ENCODE measurements at places on chromosomes 13 and 19. TPM values are rescaled to one million over a fixed set of nuclear protein-coding genes. Genes with fewer than 3 reads are reported as not detected.

GRCh38 chr13:25192489-25192888 is 20.4 kb upstream of the AMER2 start:
- no peak for DNase-seq
- H3K4me3 ChIP-seq, result no peak overlapping the region
- H3K27ac ChIP-seq, result no peak overlapping the region
- no peaks in the 10 kb centered on the region for H3K4me1 ChIP-seq
- H3K36me3 ChIP-seq, result no peaks in the 10 kb centered on the region

SLC10A2 gene
- total RNA-seq, result not detected

GRCh38 chr19:37999309-38000213 is 92.6 kb downstream of the SIPA1L3 start:
- H3K4me3 ChIP-seq, result no peak overlapping the region
- no peak for DNase-seq
- peaks cover 12% of the 10 kb centered on the region for H3K4me1 ChIP-seq
- H3K27ac ChIP-seq, result no peak overlapping the region
- H3K36me3 ChIP-seq, result no peaks in the 10 kb centered on the region
- no peaks in the 10 kb centered on the region for H3K27me3 ChIP-seq

GRCh38 chr19:46270521-46271256 is 26.2 kb upstream of the HIF3A start:
- H3K36me3 ChIP-seq, result no peaks in the 10 kb centered on the region
- H3K4me1 ChIP-seq, result no peaks in the 10 kb centered on the region
- no peak for DNase-seq
- H3K4me3 ChIP-seq, result no peak overlapping the region

- no peaks in the 10 kb centered on the region for H3K27me3 ChIP-seq
- H3K4me1 ChIP-seq, result no peaks in the 10 kb centered on the region
- peaks cover 9% of the 10 kb centered on the region for H3K36me3 ChIP-seq
Observed at GRCh38 chr13:45142440-45143345, 22.4 kb downstream of the GTF2F2 start.

- H3K27me3 ChIP-seq, result no peaks in the 10 kb centered on the region
- no peaks in the 10 kb centered on the region for H3K4me1 ChIP-seq
- H3K36me3 ChIP-seq, result peaks cover 99% of the 10 kb centered on the region
- H3K4me3 ChIP-seq, result no peak overlapping the region
- DNase-seq, result no peak
Observed at GRCh38 chr19:7981661-7982060, 23.8 kb downstream of the ELAVL1 start.

SLC25A41 gene
- total RNA-seq, result not detected

ACER1 gene
- total RNA-seq, result 0.99 TPM

GRCh38 chr19:34172661-34173192 is 423 bp downstream of the LSM14A start:
- peak overlapping the region; percentile 94 for H3K4me3 ChIP-seq
- no peaks in the 10 kb centered on the region for H3K27me3 ChIP-seq
- no peaks in the 10 kb centered on the region for H3K36me3 ChIP-seq
- H3K4me1 ChIP-seq, result peaks cover 32% of the 10 kb centered on the region

DNA sequence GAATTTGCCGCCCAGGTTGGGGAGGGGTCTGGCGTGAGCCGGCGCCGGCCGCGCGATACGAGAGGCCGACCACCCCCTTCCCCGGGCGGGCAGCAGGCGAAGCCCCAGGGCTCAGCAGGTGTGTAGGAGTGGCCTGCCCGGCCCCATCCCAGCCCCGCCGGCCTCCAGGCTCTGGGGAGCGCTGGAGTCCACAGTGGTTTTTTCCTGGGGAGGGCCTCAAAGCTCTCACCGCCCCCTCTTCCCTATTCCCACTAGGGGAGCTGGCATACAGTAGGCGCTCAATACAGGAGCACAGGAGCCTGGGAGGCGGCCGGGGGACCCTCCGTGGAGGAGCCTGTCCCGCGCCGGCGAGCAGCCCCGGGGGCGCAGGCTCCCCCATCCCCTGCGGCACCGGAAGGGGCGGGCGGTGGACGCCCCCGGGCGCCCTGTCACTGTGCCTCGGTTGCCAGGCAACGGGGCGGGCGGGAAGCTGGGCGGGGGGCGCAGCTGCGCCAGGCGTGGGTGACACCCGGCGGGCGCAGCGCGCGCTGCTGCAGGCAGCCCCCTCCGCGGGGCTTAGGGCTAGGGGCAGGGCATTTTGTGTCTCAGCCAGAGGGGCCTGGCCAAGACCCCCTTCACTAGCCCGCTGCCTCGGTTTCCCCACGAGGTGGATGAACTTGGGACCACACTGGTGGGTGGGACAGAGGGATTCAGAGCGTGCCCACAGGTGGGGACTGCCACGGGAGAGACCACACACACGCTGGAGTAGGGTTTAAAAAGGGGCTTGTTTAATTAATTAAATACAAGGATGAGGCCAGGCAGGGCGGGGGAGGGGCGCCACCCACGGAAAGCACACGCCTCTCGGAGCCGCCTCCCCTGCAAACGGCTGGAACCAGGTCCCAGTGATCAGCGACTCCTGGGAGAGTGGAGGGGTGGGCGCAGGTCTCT is 3.6 kb upstream of the REXO1 start:
- DNase-seq, result peak; percentile 76
- no peaks in the 10 kb centered on the region for H3K27me3 ChIP-seq
- peaks cover 7% of the 10 kb centered on the region for H3K36me3 ChIP-seq
- peak overlapping the region; percentile 93 for H3K27ac ChIP-seq

GRCh38 chr19:10523135-10523636 is 5.9 kb upstream of the S1PR5 start:
- H3K27me3 ChIP-seq, result no peaks in the 10 kb centered on the region
- no peaks in the 10 kb centered on the region for H3K36me3 ChIP-seq
- H3K4me3 ChIP-seq, result no peak overlapping the region
- no peak for DNase-seq

ANGPTL8 gene
- not detected for total RNA-seq

ZNF728 gene
- total RNA-seq, result not detected

- no peak overlapping the region for H3K4me3 ChIP-seq
- H3K27ac ChIP-seq, result no peak overlapping the region
- no peaks in the 10 kb centered on the region for H3K27me3 ChIP-seq
- no peaks in the 10 kb centered on the region for H3K36me3 ChIP-seq
Observed at GRCh38 chr19:16024266-16025107, 51.8 kb upstream of the TPM4 start.
